ENCODE measurements at places on chromosomes 1 and 21.

GRCh38 chr1:1614204-1614953 is 921 bp upstream of the MIB2 start:
- no peak for DNase-seq

- DNase-seq, result no peak
These were observed 28.3 kb upstream of the LY9 start for GRCh38 chr1:160767395-160768294.

- no peak for DNase-seq
These were observed 67.7 kb downstream of the SELENOF start for GRCh38 chr1:86846164-86846647.

- DNase-seq, result no peak
These were observed 6.0 kb downstream of the CZIB start for GRCh38 chr1:53214376-53214940.

GRCh38 chr1:20587661-20588053 is 1.2 kb upstream of the CDA start:
- DNase-seq, result no peak

DNA sequence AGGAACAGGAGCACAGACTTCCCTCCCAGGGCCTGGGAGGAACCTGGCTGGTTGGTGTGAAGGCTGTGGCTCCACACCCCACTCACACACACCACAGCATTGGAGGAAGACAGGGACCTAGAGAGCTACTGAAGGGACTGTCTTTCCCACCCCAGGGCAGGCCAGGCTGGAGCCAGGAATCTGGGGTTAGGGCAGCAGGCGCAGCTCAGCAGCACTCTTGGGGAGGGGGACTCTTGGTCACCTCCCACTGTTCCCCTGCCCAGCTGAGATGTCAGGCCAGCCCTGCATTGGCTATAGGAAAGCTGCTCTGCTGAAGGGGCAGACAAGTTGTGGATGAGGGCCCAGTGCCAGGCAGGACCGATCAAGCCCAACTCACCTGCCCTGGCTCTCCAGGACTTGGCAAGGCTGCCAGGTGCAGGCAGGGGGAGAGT is 1.6 kb upstream of the PLEKHA6 start:
- DNase-seq, result no peak

DNA sequence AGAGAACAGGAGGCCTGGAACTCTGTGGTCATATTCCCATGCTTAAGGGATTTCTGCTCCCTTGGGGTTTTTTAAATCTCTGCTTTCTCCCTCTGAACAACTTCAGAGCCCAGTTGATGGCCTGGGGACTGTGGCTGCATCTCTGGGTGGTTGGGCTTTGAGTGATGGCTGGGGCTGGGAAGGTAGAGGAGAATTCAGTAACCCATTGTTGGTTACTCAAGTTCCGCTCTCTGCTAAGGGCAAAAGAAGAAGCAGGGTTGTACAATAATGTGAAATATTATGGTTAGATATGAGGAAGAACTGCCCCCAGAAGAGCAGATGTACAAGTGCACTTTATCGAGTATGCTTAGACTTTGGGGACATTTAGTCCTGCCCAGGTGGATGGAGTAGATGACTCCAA is 72.1 kb upstream of the CNTN2 start:
- DNase-seq, result no peak

DNA sequence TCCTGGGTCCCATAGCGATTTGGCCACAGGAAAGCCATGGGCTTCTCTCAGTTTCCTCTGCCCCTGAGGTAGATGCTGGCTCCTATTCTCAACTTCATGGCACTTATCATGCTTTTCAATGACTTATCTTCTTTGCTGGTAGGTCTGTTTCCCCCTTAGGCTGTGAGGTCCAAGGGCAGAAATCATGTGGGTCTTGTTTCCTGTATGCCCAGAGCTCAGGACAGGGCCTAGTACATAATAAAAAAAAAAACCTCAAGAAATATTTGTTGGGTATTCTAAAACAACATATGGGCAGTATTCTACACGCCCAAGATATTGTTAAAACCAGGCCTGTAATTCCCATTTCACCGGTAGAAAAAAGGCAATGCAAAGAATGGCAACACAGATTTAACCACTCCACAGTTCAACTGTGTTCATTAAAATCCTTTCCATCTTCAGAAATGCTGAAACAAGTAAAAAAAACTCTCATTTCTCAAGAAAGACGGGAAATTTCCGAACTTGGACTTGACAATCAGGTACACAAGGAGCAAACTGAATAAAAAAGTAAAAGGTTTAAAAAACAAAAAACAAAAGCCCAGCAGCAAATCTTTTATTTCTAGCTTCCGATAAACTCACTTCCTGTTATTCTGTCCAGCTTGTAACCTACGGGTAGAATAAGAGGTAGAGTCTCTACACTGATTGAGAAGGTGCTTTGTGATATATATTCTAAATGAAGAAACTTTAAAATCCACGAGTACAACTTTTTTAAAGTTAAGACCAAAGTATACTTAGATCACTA is 6.3 kb upstream of the TDRD10 start:
- DNase-seq, result no peak

- DNase-seq, result no peak
These were observed 9.7 kb upstream of the KRTAP7-1 start for GRCh38 chr21:30839304-30839703.

DNA sequence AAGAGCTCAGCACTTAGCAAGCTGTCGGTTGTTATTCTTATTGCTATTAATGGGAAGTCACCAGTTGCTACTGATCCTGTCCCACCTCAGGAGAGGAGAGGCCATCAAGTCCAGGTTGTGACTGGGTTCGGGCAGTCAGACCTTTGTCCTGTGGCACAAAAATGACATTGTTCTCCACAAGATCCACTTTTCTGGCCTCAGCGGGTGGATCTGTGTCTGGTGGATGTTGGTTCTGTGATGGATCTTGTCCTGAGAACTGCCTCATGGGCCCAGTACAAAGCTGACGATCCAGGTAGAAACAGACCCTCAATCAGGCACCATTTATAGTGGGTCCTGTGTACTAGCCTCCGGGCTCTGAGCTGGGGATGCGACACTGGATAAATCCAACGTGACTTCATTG is 26.9 kb downstream of the TRIM67 start:
- no peak for DNase-seq

DNA sequence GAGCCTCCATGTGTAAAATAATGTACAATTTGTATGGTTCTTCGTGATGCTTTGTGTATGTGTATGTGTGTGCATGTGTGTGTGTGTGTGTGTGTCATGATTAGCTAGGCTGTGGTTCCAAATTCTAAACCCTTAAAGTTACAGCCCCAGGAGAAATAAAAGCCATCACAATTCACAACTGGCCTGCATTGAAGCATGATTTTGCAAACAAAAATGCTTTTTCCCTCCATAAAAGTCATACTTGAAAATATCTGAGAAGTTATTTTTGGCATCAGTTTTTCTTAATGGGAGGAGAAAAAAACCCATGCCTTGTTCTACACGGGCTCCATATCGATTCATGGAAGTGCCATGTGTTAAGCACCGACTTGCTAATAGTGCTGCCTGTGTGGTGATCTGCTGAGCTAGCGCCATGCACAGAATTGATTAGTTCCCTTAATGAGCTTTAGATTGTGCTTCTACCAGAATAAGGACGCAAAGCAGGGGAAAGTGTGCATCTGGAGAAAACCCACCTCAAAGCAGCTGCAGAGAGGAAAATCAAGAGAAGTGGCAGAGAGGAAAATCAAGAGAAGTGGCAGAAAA is 207.3 kb downstream of the DSCAM start:
- DNase-seq, result no peak

DNA sequence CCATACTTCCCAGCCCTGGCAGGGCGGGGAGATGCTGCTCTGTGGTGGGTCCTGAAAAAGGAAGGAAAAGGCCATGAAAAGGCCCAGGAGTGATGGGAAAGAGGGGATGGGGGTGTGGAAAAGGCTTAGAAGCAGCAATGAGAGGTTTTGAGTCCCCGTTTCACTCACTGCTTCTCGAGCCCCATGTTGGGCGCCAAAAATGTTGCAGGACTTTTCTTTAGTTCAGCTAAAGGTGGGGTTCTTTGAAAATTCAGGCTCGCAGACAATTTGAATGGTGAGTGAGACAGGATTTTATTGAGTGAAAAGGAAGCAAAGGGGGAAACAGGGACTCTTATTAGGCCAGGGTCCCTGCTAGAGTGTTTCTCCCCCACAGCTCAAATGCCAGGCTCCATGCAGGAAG is 93.1 kb downstream of the MRPS6 start:
- no peak for DNase-seq

GRCh38 chr1:12356004-12356890 is 126.4 kb downstream of the VPS13D start:
- no peak for DNase-seq

GRCh38 chr1:211738691-211739301 is 63.4 kb upstream of the NEK2 start:
- no peak for DNase-seq

- DNase-seq, result no peak
These were observed 3.0 kb upstream of the PGM1 start for GRCh38 chr1:63590166-63590560.

- no peak for DNase-seq
These were observed 2.1 kb upstream of the S100A2 start for GRCh38 chr1:153567621-153568366.
